ENCODE measurements at places on chromosomes 12 and 14.

- no peak for DNase-seq
These were observed 2.2 kb downstream of the SLC10A1 start for GRCh38 chr14:69794791-69795190.

DNA sequence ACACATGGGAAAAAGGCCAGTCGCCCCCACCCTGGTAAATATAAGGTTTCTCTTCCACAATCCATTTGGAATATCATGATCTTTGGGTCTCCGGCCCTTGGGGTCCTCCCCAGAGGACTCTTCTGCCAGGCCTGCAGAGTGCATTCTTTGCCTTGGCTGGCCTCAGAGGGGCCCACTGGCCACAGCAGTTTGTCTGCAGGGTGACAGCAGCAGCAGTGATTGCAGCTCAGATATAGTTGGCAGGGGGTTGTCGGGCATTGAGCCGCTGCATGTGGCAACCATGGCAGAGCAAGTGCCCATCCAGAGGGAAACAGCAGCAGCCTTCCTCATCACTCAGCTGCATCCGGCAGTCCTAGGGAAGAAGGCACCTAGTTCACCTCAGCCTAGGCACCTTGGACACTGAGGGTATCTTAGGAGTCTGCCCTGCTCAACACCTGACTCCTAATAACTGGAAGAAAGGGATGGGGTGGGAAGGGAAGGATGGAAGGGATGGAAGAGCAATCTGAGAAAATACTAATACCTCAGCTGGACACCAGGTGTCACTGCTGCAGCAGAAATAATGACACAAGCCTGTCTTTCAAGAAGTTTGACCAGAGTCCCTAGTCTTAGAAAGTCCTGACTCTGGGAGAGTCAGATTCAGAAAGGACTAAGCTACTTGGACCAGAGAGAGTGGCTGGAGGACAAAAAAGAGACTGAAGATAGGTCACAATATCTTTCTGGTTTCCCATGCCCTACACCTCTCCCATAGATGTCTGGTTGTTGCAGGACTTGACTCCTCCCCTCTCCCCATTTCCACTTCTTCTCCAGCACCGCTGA is 8.9 kb downstream of the AJUBA start:
- no peak for DNase-seq

DNA sequence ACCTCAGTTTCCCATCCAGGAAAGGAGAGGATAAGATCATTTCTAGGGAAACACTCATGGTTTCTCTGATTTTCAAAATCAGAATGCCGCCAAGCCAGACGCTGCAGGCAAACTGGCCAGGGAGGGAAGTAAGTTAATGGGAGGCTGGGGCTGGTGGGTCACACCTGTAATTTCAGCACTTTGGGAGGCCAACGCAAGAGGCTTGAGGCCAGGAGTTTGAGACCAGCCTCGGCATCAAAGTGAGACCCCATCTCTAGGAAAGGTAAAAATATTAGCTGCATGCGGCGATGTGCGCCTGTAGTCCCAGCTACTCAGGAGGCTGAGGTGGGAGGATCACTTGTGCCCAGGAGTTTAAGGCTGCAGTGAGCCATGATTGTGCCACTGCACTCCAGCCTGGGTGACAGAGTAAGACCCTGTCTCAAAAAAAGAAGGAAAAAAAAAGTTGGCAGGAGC is 587 bp downstream of the SELPLG start:
- DNase-seq, result no peak

DNA sequence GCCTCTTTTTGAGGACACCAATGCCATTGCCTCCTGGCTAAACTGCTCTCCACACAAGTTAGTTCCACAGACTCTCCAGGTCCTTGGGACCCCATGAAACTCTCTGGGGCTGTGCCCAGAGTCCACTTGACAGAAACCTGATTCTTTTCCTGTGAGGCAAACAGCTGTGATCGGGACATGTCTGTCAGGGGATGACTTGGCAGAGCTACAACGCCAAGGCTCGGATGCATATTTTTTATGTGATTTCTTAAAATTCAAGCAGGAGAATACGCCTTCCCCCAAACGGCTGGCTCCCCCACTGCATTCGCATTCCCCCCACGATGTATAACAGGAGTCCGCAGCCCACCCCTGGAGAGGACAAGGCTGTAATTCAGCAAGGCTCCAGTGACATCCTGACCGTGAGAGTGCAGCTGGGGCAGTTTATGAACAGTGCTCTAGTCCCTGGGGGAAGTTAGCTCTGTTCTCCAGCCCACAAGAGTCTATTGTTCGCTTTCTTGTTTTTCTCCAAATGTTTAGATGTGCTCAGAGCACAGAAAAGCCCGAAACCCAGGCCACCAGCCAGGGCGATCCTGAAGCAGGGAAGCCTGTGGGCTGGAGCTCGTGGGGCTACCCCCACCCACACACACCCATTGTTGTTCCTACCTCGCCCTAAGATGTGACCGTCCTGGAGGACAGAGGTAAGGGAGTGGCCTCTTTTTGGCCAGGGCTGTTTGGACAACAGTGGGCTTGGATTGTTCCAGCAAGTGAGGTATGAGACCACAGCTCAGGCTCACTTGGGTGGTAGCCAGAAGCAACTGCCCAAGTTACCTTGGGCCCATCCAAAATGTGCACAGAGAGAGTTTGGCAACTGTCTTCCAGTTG is 159.5 kb downstream of the ZFP36L1 start:
- no peak for DNase-seq

DNA sequence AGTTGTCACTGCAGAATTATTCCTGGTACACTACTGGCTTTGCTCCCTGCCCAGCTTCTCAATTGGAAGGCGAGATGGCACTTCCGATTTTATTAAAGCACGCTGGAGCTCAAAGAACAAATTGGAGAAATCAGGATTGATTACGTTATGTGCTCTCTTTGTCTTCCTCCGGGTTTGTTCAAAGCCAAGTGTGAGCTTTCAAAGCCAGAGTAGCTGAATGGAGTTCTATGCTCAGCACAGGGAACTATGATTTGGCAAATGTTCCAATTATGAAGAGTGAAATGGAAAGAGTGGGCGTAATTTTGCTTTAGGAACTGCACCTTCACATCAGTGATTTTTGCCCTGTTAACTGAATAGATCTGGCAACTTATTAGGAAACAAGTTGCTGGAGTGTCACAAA is 72.4 kb downstream of the FLRT2 start:
- DNase-seq, result no peak

DNA sequence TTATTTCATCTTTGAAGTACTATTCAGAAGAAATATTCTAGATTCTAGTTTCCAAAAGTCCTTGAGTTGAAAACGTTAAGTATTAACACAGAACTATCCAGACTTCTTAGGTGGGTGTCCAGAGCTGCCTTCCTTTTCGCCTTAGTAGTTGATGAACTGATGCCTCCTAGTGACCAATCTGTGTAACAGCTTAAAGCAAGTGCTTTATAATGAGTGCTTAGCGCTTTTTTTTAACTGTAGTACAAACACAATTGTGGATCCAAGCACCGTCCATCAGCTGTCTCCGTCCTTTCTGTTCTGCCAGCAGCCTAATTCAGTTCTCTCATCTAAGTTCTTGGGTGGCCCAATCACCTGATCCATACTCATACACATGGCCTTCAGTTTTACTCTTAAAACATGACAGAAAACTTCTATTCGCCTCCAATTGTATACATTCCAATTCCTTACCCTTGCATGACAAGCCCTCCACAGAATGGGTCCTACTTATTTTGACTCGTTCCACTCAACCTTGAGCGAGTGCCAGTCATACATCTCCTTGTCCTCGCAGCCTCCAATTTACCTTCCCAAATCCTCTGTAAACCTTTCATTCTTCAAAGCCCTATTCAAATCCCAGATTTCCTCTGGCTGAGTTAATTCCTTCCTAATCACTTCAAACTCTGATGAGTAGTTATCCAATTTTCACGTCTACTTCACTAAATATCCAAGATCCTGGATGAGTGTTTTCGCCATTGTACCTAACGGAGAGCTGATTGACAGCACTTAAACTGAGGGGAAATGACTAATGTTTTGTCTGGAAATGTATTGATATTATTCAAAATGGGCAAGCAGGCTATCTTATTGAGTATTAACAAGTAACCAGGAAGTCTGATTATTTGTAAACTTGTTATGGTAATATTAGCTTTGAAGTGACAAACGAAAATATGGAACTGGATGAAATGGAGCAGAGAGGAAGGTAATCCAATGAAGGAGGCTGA is 5.8 kb upstream of the PHLDA1 start:
- no peak for DNase-seq

GRCh38 chr12:77685901-77686300 is 144.8 kb upstream of the NAV3 start:
- DNase-seq, result no peak

DNA sequence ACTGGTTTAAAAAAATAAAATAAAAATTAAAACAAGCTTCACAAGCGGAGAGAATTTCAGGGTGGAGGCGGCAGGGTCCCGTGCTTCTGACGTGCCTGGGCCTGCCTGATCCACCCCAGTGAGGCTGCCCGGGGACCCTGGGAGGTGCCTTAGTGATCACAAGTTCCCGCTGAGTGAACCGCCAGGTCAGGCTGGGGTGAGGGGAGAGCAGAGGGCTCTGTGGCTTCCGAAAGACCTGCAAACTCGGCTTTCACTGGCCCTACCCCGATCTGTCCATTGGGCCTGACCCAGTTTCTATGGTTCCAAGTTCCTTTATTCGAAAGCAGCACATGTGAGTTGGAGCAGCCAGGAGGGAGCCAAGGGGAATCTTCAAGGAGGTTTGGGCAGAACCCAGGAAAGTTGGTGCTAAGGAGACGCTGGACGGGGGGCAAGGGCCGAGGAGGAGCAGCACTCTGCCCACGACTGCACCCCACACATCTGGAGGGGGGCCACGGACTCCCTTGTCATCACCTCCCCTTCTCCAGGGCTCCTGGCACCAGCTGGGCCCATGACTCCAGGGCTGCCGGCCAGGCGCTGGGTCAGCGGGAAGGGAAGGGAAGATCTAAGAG is 12.9 kb downstream of the MMP14 start:
- DNase-seq, result no peak

- no peak for DNase-seq
These were observed 431.9 kb downstream of the BCL11B start for GRCh38 chr14:98840091-98840490.

GRCh38 chr12:122081083-122081696 is 2.6 kb downstream of the MLXIP start:
- no peak for DNase-seq

GRCh38 chr12:106296179-106296877 is 6.2 kb upstream of the TCP11L2 start:
- DNase-seq, result no peak

GRCh38 chr12:56163533-56164344 is 5.6 kb downstream of the MYL6 start:
- no peak for DNase-seq

DNA sequence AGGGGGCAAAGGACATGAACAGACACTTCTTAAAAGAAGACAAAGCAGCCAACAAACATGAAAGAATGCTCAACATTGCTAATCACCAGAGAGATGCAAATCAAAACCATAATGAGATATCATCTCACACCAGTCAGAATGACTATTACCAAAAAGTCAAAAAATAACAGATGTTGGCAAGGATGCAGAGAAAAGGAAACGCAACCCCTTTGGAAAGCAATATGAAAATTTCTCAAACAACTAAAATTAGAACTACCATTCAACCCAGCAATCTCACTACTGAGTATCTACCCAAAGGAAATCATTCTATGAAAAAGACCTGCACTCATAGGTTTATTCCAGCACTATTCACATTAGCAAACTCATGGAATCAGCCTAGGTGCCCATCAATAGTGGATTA is 25.6 kb downstream of the MDM1 start:
- no peak for DNase-seq

- no peak for DNase-seq
These were observed 33.8 kb downstream of the SAMD4A start for GRCh38 chr14:54600717-54601109.
